ENCODE measurements at places on chromosomes 6 and 20. TPM values are rescaled to one million over a fixed set of nuclear protein-coding genes. Genes with fewer than 3 reads are reported as not detected.

GRCh38 chr20:59022754-59023153 lies 3.5 kb downstream of the TUBB1 start:
- no peak for DNase-seq

DNA sequence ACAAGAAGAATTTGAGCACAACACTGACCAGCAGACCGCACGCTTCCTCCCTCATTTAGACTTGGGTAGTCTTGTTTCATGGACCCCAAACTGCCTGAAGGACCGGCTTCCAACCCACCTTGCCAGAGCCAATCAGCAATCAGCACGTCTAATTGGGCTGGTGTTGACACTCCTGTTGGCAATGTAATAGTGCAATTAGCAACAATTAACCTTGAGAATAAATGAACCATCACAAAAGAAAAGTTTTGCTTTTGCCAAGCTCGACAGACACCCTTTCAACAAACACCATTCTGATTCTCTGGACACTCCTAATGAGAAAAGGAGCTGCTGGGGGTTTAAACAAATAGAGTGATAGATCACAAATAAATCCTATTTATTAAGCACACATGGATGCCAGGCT lies 61.0 kb downstream of the EDN3 start:
- DNase-seq: no peak

GRCh38 chr20:46030284-46031013 lies 1.4 kb downstream of the SLC12A5 start:
- DNase-seq: no peak

- no peak for DNase-seq
Observed at GRCh38 chr20:58233881-58234528, 5.6 kb upstream of the ANKRD60 start.

GRCh38 chr20:40703975-40704530 lies 15.0 kb upstream of the MAFB start:
- DNase-seq: no peak

- DNase-seq: no peak
Observed at GRCh38 chr6:4986999-4987398, 16.8 kb downstream of the RPP40 start.

- no peak for DNase-seq
Observed at GRCh38 chr6:131762984-131763383, 44.8 kb upstream of the ENPP1 start.

The CDC5L gene
- 35.3 TPM for polyA plus RNA-seq

DNA sequence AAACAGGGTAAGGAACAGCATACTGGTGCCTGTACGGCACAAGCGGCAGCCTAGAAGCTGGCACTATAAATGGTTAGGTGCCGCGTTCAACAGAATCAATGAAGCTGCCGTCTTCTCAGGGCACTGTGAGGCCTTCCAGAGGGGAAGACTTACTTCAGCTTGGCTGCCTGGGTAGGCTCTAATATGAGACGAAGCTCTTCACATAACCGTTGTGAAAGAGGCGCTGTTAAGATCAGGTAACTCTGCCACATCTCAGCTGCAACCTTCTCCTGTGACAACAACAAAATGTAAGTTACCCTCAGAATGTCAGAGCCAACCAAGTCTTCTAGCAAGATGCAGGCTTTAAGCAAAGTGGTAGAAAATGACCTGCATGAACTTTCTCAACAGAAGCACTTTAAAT lies 12.0 kb upstream of the LYRM2 start:
- DNase-seq: no peak

The OR12D3 gene
- not detected for polyA plus RNA-seq

The TMEM170B gene
- 9.8 TPM for polyA plus RNA-seq

- DNase-seq: no peak
Observed at GRCh38 chr6:3533981-3534380, 77.1 kb upstream of the SLC22A23 start.

DNA sequence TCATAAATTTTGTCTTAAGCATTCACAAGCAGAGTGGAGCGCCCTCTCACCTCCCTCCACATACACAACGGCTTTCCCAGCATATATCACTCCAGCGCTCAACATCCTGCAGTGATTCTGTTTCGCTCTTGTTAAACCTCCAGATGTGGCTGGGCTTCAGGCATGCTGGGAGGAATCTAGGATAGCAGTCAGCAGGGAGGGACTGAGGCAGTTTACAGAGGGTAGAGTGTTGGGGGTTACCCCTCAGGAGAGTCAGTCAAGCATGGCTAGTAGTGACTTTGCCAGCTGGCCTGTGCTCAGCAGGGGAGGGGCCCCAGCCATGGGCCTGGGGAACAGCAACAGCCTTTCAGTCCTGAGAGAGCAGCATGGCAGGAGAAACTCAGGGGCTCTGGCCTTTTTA lies 161.4 kb upstream of the FLRT3 start:
- DNase-seq: peak; percentile 45

The KCNK16 gene
- polyA plus RNA-seq: not detected

The CCN6 gene
- polyA plus RNA-seq: 3.3 TPM

DNA sequence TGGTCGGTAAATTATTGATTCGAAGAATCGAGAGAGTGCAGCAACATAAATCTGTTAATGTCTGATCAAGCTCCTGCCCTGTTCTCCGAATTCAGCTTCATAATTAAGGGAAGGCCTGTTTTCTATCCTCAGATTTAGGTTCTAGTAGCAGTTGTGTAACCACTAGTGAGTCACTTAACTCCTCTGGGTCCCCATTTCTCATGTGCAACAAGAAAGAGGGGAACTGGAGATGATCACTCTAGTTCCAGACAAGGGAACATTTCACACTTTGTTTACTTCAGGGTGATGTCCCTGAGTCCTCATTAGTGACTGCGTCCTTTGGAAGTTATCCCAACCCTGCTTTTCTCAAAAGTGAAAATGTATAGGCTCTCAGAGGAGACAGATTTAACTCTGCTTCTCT lies 68.1 kb upstream of the RNF146 start:
- DNase-seq: no peak

DNA sequence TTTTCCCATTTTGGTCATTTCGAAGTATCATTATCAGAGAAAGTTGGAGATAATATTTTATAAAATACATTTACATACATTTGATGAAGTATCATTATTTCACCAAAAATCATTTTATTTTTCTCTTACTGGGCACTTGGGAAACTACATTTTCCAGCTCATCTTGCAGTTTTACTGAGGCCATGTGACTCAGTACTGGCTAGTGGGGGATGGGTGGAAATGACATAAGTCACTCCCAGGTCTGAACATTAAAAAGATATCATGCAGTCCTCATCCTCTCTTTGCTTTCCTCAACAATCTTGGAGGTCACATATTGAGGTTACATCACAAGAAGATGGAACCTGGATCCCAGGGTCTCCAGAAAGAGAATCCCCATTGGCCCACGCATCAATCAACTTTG lies 84.1 kb downstream of the CD24 start:
- DNase-seq: no peak

GRCh38 chr6:133964052-133964451 lies 11.0 kb downstream of the TBPL1 start:
- no peak for DNase-seq

- DNase-seq: no peak
Observed at GRCh38 chr20:20192366-20192765, 140.0 kb downstream of the CFAP61 start.

DNA sequence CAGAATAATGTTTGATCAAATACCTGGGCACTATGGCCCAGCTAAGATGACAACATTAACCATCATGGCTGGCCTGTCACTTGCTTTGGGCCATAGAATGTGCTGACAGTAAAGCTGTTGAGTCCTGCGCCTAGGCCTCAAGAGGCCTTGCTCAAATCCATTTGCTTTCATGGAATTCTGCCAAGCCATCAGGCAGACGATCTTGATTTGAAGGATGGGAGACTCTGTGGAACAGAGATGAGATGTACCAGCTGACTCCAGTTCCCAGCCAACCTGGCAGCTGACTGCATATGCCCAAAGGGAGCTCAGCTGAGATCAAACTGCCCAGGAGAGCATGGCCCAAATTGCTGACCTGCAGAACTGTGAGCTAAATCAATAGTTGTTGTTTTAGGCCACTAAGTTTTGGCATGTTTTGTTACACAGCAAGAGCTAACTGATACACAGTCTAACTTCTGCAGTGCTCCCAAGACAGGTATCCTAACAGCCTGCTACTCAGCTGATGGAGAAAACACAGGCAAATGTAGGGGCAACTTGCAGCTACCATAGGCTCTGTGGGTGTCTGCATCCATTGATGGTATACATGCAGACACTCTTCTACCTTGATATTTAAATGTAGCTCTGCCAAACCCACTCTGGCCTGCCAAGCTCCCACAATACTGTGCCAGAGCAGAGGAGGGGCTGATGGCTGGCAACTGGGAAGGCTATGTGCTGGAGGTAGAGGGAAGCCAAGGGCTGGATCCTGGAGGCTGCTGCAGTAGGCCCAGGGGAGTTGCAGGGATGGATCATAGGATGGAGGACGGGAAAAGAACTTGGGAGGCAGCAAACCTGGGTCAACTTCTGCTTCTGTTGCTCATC lies 55.2 kb upstream of the RNF24 start:
- no peak for DNase-seq

The ZC3H12D gene
- 0.62 TPM for polyA plus RNA-seq

DNA sequence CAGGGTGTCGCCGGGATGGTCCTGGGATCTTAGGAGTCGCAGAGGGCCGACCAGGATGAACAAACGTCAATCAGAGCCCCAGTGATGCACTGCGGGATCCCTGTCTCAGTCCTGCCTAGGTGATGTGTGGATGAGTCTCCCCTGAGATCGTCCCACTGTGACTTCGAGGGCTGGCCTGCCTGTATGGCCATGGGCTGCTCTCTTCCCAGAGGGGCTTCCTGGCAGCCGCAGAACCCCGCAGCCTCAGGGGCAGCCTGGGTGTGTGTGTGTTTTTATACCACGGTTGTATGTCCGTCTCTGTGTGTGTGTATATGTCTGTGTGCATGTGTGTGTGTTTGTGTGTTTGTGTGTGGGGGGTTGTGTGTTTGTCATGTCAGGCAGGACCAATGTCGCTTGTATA lies 111.6 kb downstream of the MYLK4 start:
- DNase-seq: no peak

GRCh38 chr6:26432627-26433201 lies 7.6 kb upstream of the BTN3A3 start:
- no peak for DNase-seq

DNA sequence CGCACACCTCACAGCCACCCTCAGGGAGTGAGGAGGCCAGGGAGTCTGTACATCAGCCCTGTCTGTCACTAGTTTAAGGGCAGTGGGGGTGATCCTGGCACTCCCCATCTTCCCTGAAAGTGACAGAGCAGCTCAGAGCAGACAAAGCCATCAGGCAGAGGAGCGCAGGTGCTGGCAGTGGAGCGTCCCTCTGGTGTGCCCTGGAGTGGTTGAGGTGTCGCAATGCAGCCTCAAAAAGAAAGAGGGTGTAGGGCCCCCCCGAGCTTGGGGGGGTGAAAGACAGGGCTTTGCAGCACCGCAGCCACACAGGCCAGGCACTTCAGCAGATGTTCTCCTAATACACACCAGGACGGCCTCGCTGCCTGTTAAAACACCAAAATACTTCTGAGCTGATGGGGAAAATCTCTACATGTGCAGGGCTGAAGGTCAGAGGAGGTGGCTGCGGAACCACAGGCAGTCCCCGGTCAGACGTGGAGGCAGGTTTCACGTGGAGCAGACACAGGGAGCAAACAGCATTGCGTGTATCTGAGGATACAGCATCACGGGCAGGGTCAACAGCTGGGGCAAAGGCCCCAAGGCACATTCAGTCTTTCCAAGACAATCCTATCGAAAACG lies 69.5 kb downstream of the PREX1 start:
- DNase-seq: no peak

DNA sequence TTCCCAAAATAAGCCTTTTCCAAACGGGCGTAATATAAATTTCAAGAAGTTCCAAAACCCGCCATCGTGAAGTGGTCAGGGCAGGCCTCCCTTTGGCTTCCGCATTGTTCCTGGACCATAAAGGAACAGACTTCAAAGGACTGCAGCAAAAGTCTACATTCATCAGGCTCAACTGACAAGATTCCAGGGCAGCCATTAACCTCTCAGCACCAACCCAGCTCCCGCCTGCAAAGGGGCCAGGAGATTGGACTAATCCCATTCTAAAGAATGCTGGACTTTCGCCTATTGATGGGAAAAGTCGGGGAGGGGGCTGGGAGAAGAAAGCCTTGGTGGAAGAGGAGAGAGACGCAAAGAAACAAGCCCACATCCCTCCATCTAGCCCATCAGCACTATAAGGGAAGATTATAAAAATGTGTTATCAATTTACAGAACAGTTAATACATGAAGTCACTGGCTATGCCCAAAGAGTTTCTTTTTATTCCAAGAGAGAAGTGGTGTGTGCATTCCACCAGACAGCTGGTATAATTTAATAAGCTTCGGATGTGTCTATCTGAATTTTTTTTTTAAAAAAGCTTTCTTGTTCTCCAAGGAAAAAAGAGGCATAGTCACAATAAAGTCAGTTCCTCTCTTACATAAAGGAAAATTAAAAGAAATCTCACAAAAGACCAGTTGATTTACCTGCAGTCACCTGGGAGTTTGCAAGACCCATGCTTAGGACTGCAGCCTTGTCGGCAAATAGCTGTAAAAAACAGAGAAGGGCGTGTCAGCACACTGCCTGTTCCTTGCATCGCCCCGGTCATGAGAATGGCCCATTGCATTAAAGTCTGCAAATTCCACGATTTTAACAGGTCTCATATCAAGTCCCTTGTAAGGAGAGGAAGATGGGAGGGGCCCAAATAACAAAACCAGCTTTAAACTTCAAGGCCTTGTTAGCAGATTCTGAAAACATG lies 17.8 kb downstream of the JAG1 start:
- no peak for DNase-seq

DNA sequence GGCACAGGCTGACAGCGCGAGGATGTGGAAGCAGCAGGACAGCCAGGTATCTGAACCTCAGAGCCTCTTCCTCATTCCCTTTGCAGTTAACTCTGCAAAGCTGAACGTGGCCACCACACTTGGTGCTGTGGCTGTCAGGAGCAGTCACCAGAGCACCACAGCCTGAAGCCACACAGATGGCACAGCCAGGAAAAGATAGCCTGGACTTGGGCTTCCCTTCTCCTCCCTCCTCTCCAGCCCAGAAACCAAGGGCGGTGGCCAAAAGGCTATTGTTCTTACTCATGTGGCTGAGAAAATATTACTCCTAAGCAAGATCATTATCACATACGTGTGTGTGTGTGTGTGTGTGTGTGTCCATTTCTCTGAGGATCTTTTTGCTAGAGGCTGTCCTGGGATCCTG lies 39.8 kb downstream of the CD164 start:
- DNase-seq: no peak

The F13A1 gene
- 11.0 TPM for polyA plus RNA-seq

- peak; percentile 25 for DNase-seq
Observed at GRCh38 chr6:70706491-70707123, 38.9 kb downstream of the SMAP1 start.

DNA sequence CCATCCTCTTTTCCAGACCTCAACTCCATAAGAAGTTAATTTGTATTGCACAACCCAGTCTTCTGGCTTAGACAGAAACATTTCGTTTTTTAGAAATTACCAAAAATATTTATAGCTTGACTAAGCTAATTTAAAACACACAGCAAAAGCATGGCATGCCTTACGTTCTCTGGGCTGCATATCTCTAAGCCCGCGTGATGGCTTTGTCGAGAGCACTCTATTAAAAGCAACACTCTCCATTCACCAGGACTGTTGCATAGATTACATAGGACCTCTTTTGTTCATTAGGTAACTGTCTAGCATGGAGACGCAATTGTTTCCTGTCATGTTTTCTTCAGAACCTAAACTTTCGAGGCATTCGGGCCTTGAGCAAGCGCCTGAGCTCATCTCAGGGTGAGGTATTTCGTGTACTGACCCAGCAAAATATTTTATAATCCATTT lies 104.5 kb downstream of the IBTK start:
- DNase-seq: no peak

GRCh38 chr6:122845464-122845863 lies 56.4 kb downstream of the SMPDL3A start:
- no peak for DNase-seq

Measured in renal cortex interstitium (tissue), 15 donors.